Activated naive CD4-positive, alpha-beta T cell treated with anti-CD3 and anti-CD28 coated beads, Interleukin-2, amount 10 ng/mL, durations not matched to agents 7 days and 5 days (primary cell): ENCODE measurements at places on chromosomes 6 and 20.

GRCh38 chr6:126015863-126016262 is 29.5 kb downstream of the TRMT11 start:
- no peak for DNase-seq

DNA sequence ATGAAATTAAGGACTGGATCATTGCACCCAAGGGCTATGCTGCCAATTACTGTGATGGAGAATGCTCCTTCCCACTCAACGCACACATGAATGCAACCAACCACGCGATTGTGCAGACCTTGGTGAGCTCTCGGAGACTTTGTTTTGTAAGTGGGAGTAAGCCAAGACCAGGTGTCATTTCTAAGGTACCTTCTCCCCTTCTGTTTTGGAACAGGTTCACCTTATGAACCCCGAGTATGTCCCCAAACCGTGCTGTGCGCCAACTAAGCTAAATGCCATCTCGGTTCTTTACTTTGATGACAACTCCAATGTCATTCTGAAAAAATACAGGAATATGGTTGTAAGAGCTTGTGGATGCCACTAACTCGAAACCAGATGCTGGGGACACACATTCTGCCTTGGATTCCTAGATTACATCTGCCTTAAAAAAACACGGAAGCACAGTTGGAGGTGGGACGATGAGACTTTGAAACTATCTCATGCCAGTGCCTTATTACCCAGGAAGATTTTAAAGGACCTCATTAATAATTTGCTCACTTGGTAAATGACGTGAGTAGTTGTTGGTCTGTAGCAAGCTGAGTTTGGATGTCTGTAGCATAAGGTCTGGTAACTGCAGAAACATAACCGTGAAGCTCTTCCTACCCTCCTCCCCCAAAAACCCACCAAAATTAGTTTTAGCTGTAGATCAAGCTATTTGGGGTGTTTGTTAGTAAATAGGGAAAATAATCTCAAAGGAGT is 30.4 kb downstream of the TXNDC5 start:
- no peak for DNase-seq

DNA sequence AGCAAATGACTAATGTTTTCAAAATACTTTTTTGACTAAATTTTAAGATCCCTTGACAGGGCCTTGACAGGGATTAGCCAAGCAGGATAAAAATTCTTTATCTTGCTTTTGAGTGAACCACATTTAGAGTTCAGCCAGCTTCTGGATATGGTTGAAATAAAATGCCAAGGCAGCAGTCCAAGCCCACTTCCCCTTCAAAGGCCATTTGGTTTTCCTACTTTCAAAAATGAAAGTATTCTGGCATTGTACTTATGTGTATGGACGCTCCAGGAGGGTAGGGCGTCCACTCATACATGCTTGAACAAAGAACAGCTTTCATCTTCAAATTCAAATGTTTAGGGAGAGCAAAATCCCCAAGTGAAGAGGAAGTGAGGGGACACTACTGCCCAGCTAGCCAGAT is 82.3 kb upstream of the BCLAF1 start:
- no peak for DNase-seq

DNA sequence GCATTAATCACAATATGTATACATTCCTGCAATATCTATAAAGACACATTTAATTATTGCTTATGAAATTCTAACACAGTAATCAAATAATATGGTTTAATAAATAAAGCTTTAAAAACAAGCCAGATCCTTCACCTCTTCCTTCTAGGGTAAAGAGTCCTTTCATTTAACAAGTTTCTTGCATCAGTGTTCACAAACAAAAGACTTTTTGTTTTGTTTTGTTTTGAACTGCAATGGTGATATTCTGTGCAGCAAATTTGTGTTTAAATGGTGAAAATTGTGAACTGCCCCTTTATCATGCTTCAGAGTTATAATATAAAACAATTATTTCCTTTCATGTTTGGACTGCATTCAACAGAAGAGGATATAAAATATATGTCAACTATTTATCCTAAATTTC is 177.3 kb downstream of the EPHA7 start:
- no peak for DNase-seq

GRCh38 chr6:137472641-137473137 is 21.5 kb downstream of the OLIG3 start:
- no peak for DNase-seq

DNA sequence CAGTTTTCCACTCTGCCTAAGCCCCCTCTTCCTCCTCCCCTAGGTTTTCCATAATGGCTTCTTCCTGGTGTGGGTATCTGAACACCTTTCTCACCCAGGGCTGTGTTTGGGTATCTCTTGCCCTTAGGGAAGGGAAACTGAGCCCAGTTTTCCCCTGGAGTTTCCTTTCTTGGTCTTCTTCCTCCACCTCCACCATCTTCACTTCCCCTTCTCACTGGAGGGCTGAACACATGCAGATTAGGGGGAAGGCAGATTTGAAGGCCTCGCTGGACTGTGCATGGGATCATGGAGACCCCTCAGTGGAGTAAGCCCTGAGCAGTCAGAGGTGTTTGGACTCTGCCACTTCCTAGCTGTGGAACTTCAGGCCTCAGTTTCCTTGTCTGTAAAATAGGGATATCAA is 27.8 kb downstream of the FOXP4 start:
- DNase-seq, result no peak

GRCh38 chr6:18207438-18207837 is 52.2 kb downstream of the KDM1B start:
- DNase-seq, result no peak

DNA sequence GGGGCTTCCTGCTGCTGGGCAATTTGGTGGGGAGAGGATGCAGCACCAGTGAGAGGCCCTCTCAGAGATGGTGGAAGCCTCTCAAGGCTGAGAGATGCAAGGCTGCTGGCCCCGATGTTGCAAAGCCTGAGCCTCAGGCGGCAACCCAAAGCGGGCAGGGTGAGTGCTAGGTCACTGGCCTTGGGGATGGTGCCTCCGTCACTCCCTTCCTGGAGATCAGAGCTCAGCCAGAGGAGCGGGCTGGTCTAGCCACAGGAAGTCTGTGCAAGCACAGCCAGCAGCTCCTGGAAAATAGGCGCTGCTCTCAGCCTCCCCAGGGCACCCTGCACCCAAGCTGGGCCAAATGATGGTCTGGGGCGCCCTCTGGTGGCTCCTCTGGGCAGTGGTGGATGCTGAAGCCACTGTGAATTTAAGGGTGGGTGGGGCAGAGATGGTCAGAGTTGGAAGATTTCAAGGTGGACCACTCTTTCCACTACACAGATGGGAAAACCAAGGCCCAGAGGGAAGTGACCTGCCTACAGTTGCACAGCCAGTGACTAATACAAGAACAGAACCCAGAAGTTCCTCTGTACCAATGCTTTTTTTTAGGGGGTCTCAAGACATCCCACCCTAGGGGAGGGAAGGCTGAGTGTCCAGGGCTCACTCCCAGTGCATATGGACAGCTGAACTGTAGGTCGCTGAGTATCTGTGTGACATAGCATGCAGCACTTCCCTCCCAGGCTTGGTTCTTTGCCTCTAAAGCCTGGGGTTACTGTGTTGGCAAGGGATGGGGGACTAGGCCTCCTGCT is 20.8 kb downstream of the C20orf203 start:
- DNase-seq, result peak; percentile 91

- no peak for DNase-seq
Measured at GRCh38 chr6:151016107-151016506, 150.6 kb downstream of the MTHFD1L start.

DNA sequence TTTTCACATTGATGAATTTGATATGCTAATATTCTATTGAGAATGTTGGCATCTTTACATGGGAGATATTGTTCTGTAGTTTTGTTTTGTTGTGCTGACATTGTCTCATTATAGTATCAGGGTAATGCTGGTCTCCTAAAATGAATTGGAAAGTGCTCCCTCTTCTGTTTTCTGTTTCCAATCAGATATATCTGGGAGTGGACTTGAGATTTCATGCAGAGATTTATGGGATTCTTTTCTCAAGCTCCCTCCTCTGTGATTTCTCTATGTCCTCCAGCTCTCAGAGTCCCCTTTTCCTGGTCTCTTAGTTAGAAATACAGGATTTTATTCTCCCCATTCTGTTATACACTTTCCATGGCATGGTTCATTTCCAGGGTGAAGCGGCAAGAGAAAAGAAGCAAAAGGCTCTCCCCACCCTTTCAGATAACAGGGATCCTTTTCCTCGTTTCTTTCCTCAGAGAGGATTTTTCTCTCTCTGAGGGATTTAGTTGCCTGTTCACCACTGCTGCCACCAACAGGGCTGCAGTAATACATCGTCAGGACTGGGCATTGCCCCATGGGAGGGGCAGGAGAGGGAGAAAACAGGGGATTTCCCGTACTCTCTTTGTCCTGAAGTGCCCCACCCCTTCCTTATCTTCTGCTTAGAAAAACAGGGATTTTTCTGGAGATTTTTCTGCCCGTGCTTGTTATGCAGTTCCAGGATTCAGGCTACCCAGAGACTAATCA is 59.3 kb upstream of the STMND1 start:
- DNase-seq, result no peak

DNA sequence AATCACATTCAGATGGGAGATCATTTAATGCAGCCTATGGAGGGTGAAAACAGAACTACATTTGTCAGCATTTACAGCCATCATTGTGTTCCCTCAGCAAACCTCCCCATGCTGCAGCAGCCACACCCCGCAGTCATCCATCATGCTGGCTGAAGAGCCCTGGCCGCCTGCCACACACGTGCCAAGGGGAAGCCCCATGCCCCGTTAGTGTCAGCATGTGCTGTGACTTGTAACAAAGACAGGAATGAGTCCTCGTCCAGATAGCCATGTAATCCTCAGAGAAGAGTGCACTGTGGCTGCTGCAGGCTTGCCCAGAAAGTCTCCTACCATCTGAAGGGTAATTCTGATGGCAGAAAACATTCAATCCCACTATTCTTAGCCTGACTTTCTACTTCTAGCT is 1097.8 kb downstream of the KIF16B start:
- DNase-seq, result no peak

GRCh38 chr20:36461600-36462439 is 79.5 kb upstream of the MYL9 start:
- peak; percentile 64 for DNase-seq

DNA sequence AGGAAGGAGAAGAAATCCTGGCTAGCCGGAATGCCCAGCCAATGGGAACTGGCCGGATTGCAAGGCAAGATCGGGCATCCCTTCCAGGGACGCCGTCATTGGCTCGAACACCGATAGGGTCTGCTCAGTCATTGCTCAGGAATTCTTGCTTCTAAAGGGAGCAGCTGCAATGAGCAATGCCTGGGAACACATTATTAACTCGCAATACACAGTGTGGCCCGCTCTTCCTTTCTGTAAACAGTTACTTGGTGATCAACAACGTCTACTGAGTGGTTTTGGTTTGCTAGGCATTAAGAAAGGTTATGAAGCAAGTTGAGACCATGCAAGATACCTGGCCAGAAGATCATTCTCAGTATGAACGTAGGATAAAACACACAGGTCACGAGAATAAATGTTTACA is 165.4 kb upstream of the CITED2 start:
- no peak for DNase-seq

DNA sequence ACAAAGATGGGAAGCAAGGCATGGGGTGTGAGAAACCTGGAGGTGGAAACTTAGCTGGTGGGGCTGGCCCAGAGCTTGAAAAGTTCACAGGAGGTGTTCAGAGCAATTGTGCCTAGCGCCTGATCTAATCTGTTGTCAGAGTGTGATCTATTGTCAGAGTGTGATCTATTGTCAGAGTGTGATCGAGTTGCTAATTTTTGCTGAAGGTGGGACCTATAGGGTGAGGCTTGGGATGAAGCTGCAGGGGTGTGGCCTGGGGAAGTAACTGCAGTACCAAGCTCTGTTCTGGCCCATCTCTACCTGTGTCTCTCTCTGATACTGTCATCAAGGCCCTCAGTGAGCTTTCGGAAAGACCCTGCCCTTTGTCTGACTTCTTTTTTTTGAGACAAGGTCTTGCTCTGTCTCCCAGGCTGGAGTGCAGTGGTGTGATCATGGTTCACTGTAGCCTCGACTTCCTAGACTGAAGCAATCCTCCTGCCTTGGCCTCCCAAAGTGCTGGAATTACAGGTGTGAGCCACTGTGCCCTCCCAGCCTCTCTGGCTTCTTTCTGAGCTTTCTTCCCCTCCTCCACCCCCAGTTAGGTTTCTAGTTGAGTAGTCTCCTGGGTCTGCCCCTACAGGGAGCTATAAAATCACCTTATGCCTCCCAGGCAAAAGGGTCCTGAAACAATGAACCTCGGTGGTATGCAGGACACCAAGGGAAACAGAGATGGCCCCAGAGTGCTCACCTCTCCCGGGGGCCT is 150.8 kb upstream of the RNF24 start:
- DNase-seq, result no peak

DNA sequence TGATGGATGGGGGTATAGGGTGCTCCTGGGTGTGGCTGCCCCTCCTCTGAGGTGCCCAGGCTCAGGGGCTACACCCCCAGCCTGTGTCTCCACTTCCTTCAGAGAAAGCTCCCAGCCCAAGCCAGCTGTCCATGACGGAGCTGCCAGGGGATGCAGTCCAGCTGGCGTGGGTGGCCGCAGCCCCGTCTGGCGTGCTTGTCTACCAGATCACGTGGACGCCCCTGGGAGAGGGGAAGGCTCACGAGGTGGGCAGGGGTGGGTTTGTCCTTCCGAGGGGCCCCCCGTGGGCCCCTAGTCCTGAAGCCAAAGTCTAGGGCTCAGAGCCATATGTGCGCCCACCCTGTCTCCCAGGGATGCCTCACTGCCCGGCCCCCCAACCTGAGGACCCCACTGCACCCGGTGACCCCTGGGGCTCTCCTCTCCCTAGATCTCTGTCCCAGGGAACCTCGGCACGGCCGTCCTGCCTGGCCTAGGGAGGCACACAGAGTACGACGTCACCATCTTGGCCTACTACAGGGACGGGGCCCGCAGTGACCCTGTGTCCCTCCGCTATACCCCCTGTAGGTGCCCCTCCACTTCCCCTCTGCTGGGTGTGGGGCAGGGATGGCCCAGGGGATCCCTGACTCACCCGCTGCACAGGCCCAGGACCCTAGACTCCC is 19.8 kb downstream of the COL20A1 start:
- DNase-seq, result no peak

DNA sequence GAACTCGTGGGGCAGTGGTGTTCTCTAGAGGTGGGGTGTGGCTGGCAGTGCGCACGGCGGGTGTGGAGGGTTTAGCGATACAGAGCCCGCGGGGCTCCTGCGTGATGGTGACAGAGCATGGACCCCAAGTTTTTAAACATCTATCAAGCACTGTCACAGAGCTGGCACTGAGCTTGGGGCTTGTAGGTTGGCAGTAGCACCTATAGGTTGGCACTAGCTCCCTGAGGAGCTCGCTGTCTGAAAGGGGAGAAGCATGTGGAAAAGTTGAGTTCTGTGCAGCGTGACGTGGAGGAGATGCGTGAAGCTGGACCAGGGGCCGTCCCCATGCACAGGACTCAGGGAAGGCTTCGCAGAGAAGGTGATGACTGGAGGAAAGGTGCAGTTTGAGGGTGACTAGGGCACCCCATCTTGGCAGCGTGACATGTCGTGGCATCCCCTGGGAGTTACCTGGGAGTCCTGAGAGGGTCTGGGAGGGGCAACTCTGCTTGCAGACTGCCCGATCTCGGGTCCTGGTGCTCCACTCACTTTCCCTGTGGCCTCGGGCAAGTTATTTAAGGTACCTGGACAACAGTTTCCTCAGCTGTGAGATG is 122.0 kb downstream of the CDH4 start:
- DNase-seq, result no peak

DNA sequence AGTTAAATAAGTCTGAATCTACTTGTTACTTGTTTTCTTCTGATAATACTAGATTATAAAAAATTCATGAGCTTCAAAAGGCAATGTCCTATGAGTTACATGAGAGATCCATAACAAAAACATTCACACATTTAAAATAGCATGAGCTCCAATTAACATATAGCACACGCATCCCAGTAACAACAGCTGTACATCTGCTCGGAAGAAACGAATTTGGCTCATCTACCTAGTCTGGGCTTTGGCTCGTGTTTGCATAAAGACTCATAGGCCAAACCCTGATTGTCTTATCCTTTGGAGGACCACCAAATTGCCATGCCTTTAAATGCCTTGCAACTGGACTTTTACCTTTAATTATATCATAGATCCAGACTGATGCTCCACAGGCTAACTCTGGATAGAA is 259.7 kb upstream of the CHD6 start:
- DNase-seq, result no peak
